ENCODE measurements at places on chromosomes 7 and 10.

DNA sequence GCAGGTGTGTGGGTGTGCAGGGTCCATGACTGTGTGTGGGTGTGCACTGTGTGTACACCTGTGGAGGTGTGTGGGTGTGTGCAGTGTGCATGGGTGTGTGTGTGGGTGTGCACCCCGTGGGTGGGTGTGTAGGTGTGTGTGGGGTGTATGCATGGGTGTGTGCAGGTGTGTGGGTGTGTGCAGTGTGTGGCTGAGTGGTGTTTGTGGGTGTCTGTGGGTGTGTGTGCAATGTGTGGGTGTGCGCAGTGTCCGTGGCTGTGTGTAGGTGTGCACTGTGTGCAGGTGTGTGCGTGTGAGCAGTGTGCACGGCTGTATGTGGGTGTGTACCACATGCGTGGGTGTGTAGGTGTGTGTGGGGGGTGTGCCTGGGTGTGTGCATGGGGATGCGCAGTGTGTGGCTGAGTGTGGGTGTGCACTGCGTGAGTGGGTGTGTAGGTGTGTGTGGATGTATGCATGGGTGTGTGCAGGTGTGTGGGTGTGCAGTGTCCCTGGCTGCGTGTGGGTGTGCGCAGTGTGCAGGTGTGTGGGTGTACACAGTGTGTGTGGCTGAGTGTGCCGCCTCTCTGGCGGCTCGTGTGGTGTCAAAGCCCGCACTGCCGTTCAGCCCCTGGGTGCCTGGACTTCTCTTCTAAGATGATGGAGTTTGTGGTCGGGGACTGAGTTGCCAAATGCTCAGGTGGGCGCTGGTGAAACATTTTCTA, 208.3 kb downstream of the DNAJB6 start:
- no peak for DNase-seq

DNA sequence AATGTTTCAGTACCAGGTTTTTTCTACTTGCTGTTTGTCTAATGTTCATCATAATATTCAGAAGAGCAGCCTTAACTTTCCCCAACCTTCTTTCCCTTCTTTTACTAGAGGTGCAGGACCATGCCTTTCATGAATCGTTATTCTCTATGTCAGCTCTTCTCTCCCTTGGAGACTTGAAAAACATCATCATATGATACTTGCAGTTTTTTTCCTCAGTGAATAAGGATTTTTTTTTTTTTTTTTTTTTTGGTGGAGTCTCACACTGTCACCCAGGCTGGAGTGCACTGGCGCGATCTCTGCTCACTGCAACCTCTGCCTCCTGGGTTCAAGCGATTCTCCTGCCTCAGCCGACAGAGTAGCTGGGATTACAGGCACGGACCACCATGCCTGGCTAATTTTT, 30.1 kb downstream of the SMNDC1 start:
- no peak for DNase-seq

GRCh38 chr7:18976715-18977471, 140.5 kb downstream of the TWIST1 start:
- DNase-seq = no peak

GRCh38 chr7:140141256-140141655, 35.5 kb downstream of the KDM7A start:
- DNase-seq = no peak

DNA sequence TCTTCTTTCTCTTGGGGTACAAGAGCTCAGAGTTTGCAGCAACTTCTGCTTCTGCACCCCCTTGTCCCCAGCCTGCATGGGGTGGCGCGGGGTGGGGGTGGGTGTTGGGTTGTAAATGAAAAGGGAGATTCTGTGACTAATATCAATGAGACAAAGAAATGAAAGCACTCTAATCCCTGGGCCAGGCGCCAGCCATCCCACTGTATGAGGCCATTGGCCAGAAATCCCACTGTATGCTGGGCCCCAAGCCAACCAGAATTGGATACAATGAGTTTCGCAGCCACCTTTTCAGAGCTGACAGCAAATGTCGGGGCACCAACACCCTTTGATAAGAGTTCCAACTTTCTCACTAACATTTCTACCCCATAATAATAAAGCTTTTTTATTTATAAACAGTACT, 10.9 kb upstream of the PTN start:
- no peak for DNase-seq

- no peak for DNase-seq
Measured at GRCh38 chr10:33520223-33520622, 185.8 kb upstream of the NRP1 start.

GRCh38 chr10:96271016-96271815, at the start of gene BLNK:
Gene BLNK, minus strand, starts transcription at chr10:96271569. Its CDS starts 171 bp downstream, at chr10:96271398.
- DNase-seq = no peak

GRCh38 chr10:124636271-124636995, 107.7 kb downstream of the FAM53B start:
- no peak for DNase-seq

GRCh38 chr10:62917475-62918238, 101.5 kb upstream of the EGR2 start:
- DNase-seq = no peak

DNA sequence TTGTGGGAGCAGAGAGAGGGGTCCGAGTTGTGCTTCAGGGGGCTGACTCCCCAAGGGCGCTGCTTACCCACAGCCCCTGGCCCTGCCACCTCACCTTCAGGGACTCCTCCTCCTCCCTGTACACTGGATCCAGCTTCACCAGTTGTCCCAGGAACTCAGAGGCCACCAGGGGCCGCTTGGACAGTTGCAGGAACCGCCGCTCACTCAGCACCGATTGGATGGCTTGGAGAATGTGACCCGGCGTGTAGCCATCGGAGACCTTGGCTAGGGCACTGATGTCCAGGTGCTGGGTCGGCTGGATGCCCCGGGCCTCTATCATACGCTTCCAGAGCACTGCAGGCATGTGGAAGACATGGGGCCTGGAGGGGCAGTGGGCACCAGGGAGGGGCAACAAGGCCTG, 4.5 kb upstream of the ASB10 start:
- no peak for DNase-seq

- DNase-seq = no peak
Measured at GRCh38 chr7:72298912-72299311, 113.2 kb downstream of the CALN1 start.

- DNase-seq = no peak
Measured at GRCh38 chr10:96529634-96530279, 16.0 kb upstream of the TLL2 start.

- no peak for DNase-seq
Measured at GRCh38 chr7:147033641-147034040, 917.0 kb downstream of the CNTNAP2 start.

DNA sequence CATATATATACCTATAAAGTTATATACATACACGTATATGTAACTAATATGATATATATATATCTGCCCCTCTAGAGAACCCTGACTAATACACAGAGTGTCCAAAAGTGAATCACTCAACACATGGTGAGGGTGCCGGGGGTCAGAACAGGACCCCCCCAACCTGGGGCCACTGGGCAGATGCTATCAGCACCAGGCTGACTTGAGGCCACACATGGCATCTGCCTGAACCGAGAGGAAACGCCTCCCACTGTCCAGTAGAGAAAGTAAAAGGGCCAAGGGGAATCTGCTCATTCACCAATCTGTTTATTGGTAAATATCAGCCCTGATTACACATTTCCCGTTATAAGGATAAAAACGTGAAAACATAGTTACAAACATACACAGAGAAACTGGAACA, 218.3 kb downstream of the PTPRN2 start:
- no peak for DNase-seq

DNA sequence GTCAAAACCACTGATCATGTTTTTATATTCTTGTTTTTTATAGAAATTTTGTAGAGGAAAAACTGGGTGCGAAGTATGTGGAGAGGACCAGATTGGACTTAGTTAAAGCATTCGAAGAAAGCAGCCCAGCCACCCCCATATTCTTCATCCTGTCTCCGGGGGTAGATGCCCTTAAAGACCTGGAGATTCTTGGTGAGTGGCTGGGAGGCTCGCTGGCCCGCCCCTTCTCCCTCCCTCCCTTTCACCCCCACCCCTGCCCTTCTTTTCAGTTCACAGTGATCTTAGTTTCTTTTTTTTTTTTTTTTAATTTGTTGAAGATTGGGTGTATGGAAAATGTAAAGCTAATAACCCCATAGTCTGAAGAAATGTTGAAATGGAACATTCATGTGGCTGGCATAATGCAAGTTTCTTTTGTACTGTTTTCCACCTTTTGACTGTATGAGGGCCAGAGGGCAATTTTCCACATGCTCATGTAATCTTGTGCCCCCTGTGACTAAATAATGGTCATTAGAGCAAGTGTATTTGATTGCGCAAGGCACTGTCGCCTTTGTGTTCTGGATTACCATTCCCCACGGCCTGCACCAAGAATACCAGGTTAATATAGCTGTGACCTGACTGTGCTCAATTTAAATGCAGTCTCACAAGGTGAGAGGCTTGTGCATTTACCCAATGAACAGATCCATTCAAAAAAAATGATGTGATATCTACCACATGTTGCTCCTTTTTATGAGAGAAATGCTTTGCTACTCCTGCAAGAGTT, 77.7 kb downstream of the CDCA7L start:
- no peak for DNase-seq

GRCh38 chr10:129971381-129972144, 7.5 kb upstream of the EBF3 start:
- no peak for DNase-seq

DNA sequence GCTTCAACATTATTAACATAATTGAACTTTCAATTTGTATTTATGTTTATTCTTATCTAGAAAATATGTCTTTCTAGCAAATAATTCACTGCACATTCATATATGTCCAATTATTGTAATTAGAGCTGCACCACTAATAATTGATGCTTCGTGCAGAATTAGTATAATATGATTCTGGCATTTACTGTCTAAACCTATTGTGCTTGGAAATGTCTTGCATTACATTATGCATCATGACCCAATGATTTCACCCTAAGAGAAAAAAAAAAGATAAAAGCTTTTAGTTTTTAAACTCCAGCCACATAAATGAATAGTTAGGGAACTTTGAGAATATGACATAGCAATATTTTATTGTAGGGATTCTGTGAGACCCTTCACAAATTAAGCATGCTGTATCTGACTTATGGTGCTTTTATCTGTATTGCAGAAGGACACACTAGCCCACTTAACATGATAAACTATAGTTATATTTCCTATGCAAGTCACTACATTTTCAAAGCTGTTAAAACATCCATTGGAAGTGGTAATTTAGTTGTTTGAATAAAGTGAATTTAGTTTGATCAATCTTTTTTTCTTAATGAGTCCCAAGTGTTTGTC, 1609.1 kb downstream of the REEP3 start:
- DNase-seq = no peak

- DNase-seq = no peak
Measured at GRCh38 chr10:75726522-75727483, 295.4 kb downstream of the LRMDA start.

DNA sequence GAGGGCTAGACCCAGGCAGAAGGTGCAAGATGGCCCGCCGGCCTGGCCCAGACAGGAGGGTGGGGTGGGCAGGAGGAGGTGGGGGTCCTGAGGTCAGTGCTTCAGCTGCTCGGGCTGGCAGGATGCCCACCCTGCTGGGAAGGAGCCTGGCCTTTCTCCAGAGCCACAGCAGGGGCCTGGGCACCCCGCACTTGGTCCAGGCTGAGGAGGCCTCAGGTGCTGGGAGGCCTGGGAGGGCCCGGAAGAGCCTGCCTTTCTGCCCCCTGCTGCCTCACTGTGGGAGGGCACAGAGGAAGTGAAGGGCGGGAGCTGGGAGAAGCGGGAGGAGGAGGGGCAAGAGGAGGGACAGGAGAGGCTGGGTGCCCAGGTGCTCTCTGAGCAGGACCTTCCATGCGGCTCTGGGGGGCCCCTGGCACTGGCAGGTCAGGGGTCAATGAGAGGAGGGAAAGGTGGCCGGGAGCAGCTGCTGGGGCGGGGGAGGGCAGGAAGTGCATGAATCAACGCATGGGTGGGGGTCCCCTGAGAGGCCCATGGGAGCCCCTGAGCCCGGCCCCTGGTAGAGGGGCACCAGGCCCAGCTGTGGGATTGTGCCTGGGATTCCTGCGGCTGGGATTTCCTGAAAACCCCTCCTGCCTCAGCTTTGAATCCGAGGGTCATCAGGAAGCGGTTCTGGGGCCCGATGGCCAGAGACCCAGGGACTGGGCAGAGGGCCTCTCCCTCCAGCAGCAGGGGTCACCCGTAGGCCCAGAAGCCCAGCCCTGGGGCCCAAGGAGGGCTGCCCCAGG, 49.9 kb downstream of the PWWP2B start:
- peak; percentile 32 for DNase-seq

DNA sequence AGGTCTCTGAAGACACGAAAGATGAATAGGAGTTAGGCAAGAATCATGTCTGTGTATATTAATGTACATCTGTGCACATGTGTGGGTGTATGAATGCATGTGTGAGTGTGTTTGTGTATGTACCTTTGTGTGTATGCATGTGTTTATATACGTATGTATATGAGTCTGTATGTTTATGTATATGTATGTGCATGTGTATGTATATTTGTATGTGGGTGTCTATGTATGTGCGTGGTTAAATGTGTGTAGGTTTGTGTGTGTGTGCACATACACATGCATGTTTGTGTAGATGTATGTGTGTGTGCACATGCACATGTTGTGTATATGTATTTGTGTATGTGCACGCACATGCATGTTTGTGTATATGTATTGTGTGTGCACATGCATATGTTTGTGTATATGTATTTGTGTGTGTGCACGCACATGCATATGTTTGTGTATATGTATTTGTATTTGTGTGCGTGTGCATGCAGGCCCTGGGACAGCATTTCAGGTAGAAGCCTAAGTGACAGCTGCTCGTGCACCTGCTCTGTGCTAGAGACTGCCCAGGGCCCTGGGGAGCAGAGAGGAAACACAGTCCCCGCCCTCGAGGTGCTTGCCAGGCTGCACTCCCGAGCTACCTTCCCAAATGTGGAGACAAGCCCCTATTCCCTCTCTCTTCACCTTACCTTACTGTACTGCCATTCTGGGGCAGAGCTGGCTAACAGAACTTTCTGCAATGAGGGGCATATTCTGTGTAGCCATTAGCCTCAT, 12.1 kb downstream of the PNLIPRP1 start:
- no peak for DNase-seq

- no peak for DNase-seq
Measured at GRCh38 chr10:74926791-74927585, 100.6 kb downstream of the KAT6B start.

DNA sequence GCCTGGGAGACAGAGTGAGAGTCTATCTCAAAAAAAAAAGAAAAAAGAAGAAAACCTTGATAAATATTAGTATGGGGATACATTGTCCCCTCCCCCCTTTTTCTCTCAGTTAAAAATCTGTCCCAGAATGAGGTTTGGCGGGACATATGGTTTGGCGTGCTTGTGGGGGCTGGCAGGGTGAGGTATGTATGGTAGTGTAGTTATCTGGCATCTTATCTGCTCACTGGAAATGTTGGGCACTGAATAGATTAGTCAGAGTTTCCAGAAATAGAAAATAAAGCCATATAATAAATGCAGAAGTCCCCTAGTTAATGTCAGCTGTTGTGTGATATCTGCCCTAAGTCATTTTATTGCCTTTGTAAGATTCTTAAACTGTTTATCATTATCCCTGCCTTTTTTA, 397.5 kb upstream of the GALNT17 start:
- no peak for DNase-seq

GRCh38 chr10:80405035-80405434, 3.3 kb upstream of the PRXL2A start:
- no peak for DNase-seq

DNA sequence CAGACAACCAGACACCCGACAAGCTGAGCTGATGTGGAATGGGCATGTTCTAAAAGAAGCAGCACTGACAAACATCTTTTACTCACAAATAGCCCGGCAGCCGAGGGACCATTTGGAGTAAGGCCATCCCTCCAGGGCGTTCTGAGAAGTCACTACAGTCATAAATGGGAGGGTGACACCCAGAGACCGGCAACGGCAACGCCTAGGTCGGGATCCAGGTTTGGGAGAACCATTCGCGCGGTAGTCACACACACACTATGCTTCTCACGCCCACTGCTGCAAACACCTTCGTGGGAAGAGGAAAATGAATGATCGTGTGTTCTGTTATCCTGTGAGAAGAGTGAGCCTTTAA, 9.8 kb downstream of the TNS3 start:
- no peak for DNase-seq
